Globus pallidus (tissue), 1 donor: ENCODE measurements at places on chromosomes 2 and 18.
A peak's percentile ranks its signal among the peaks of the same experiment; 100 is the strongest.

DNA sequence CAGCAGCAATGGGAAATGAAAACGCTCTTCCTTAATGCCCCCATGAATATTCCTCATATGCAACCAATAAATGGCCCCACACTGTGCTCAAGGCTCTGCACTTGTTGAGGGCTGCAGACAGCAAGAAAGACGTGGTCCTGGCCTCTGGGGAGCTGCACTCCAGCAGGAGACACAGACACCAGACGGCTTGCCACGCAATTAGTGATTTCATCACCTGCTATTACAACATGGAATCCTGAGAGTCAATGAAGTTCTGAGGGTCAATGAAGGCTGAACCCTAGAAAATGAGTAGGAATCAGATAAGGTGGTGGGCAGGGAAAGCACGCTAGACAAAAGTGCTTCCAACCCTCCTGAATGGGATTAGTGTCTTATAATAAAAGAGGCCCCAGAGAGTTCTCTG is 18.9 kb downstream of the CREG2 start:
- DNase-seq: no peak

GRCh38 chr2:55364189-55365055 is 55.2 kb downstream of the CCDC88A start:
- DNase-seq: peak; percentile 96

GRCh38 chr2:49515996-49516782 is 361.9 kb upstream of the FSHR start:
- no peak for DNase-seq

- no peak for DNase-seq
These were observed 38.5 kb downstream of the KIF5C start for GRCh38 chr2:148913492-148913891.

DNA sequence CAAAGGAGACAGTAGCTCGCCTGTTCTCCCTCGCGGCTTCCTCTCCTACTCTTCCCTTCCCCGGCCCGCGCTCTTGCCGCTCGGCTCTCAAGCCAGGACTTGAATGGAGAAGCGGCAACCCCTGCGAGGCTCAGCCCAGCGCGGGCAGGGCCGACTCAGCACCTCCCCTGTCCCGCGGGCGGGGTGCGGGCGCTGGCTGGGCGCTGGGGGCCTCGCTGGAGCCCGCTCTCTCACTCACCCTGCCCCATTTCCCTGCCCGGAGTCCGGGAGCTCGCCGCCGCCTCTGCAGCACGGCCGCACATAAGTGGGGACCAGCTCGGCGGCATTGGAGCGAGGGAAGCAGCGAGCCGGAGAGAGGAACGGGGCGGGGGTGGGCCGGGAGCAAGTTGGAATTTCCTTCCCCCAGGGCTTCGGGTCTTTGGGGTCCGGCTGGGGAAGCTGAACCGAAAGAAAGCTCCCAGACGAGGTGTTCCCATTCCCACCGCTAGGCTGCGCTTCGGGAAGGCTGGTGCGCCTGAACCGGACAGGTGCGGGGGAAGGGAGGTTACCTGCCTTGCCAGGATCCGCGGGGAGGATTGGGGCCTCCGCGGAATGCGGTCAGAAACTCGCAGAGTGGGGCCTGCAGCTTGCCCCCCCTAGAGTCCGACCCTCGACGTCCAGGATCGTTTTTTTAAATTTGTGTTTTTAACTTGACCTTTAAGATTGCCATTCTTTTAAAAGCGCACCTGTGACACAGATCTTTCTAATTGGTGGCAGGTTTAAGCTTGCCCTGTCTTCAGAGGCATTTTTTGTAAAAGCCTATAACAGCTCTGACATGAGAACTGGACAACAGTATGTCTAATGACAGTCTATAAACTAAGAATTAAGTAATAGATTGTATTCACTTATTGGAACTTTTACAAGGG is at the start of gene COBLL1:
TSS of gene COBLL1 (minus strand) at position 105 of the 905 bp plus-strand sequence. CDS start 627 bp downstream, outside the sequence.
- peak; percentile 33 for DNase-seq

GRCh38 chr2:157793053-157793612 is 83.0 kb downstream of the ACVR1 start:
- no peak for DNase-seq

DNA sequence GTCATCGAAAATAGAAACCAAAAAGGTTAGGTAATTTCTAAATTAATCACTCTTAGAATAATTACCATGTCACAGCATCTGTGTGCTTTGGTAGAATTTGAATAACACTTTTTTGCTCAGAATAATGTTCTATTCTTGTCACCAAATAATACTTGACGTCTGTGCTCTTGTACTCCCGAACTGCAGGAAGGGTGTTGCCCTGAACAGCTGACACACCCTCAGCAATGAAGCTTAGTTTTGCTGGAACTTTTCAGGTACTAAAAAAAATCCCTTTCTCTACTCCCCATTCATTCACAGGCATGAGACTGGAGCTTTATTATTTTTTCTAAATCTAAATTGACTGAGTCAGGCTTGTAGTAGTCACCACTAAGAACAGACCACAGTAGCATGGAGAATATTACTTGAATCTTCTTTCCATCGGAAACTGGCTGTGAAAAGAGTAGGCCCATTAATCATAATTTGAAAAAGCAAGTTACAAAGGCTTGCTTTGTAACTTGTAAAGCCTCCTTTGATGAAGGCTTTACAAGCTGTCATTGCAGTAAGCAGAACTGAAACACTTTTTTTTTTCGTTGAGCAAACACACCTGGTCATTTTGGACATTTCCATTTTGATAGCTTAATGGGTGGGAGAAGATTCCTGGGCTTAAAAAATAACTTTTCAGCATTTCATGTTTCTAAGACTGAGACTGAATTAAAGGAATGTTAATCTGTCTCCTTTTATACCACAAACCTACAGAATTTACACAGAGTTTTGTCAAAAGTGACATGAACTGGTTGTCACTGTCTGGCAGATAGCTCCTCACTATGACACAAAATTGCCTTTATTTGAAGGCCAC is 70.3 kb upstream of the PELI1 start:
- no peak for DNase-seq

GRCh38 chr2:231010201-231010730 is 14.3 kb downstream of the SPATA3 start:
- DNase-seq: no peak

DNA sequence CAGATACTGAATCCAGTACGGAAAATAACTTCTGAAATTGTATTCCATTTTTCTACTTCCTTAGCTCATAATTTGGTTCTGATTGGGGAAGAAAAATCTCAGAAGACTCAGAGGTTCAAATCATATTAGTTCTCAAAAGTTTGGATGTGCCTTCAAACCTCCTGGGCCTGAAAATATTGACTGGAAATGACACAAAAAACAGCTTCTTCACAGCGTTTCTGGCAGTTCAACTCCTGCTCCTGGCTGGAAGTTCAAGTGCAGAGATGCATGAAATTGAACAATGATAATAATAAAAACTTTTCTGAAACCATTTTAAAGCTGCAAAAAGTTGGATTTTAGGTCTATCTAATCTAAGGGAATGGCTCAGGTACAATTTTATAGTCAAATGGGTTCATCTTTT is 1459.9 kb upstream of the CELF4 start:
- DNase-seq: no peak

DNA sequence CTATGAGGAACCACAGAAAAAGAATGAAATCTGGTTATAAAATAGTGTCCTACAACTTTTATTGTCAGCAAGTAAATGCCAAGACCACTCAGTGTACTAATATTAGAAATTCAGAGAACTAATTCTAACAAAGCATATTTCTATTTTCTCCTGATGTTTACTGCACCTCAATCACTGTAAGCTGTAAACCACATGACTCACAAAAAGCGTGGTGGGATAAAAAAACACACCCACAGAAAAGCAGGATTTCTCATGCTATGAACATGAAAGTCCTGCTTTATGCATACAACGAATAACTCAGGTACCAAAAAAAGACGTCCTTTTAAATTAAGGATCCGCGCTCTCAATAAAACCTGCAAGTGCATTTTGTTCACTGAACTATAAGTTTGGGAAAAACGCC is 797 bp downstream of the TXNL4A start:
- DNase-seq: no peak

DNA sequence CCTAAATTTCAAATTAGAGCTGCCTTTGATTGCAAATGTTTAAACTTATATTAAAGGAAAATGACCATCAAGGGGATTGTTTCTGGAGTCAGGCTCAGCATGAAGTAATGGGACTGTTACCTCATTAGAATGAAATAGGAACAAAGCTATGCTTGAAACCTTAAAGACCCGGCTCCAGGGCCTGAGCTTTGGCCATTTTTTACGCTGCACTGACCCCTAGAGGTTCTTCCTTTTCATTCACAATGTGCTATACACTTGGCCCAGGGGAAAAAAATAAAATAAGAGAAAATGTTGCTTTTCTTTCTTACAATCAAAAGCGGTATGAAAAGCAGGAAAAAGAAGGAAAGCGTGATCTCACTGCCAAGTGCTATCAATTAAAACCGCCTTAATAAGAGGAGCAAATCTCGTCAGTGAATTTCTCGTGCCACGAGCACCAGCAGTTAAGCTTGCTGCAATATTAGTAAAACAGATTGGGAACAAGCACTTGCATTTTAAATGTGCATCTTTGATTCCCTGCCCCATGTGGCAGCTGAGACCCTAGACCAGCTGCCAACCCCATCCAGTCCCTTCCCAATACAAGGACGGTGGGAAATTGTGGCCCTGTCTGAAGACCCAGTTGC is 96.6 kb downstream of the MBD2 start:
- peak; percentile 69 for DNase-seq
